Hematopoietic multipotent progenitor cell (in vitro differentiated cells): ENCODE measurements at places on chromosomes 2 and 18.

- no peak for DNase-seq
These were observed 72.6 kb downstream of the AOX1 start for GRCh38 chr2:200658278-200658864.

DNA sequence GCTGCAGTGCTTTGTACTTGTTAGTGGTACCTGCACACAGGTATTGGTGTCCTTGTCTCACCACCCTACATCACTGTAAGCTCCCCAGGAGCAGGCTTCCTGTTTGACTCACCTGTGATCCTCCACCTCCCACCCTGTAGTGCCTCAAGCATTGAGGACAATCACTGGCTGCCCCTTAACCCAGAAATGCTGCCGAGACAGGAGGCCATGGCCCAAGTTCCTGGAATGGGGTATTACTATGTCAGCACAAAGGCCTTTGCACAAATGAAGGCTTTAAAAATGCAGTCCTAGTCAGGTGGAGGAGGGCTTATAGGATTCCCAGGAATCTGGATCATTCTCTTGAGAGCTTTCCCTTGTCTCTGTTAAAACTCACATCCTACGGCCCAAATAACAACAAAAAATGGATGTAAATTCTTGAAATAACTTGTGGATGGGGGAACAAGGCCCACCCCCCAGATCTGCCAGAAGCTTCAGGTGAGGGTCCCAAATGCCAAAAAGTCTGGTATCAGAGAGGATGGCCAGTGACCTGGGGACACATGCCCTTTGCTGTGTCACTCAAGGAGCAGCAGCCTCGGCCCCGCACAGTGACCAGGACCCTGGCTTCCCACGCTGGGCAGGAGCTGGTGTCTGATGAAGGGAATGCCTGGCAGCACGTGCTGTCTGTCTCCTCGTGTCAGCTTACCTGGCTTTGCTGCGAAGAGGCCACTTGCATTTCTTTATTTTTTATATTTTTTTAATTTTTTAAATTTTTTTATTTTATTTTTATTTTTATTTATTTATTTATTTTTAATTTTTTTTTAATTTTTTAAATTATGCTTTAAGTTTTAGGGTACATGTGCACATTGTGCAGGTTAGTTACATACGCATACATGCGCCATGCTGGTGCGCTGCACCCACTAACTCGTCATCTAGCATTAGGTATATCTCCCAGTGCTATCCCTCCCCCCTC, 3.7 kb upstream of the IL37 start:
- DNase-seq: no peak

GRCh38 chr2:37774976-37775907, 103.8 kb upstream of the CDC42EP3 start:
- no peak for DNase-seq

DNA sequence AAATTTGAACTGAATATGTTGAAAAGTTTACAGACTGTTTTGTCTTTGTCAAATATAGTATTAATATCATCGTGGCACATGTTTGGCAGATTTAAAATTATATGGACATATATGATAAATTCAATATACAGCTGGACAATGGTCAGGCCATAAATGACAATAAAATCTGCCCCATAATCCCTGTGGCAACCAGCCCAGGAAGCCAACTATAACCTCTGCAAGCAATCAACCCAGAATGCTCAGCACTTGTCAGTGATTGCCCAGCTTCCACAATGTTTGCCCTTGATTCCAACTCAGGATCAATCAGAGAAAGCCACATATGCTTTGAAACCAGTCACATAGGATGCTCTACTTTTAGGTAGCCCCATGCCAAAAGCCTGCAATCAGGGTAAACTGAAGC, 671.9 kb downstream of the SUCLG1 start:
- no peak for DNase-seq

GRCh38 chr2:64311948-64312621, 141.9 kb upstream of the LGALSL start:
- no peak for DNase-seq

DNA sequence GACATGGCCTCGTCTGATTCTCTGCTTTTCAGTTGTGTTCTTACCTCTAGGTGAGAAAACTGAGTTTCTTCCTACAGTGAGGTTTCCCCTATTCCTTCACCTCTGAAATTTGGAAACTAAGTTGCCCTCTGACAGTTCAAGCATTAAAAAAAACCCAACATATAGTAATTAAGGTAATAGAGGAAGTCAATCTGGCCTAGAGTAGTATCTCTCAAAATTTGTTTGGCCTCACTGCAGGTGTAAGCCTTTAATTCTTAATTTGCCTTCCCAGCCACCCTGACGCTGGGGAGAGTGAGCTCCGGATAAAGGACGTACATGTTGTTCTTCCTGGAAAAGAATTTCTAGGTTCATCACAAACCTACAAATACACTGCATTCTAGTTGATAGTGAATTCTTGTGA, 1.4 kb downstream of the CAD start:
- no peak for DNase-seq

- no peak for DNase-seq
These were observed 228.1 kb downstream of the CTNNA2 start for GRCh38 chr2:79740879-79741443.

GRCh38 chr2:77013457-77013856, 508.7 kb downstream of the LRRTM4 start:
- no peak for DNase-seq

GRCh38 chr2:49029406-49029805, 124.9 kb downstream of the FSHR start:
- no peak for DNase-seq

DNA sequence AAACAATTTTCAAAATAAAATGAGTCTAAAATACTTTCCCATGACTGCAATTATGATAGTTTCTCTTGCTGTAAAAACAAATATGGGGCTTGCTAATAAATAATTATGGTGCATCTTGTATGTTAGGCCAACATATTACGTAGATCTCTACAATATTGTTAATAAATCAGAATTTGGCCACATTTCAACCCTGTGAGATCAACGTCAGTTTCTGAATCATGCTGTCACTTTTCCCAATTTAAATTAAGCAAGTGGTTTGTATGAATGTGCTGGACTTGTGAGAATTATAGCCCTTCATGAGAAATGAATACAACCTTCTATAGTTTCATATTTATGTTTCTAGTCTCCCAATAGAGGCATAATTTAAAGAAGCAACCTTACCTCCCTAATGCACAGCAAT, 808.9 kb downstream of the SUCLG1 start:
- DNase-seq: no peak

DNA sequence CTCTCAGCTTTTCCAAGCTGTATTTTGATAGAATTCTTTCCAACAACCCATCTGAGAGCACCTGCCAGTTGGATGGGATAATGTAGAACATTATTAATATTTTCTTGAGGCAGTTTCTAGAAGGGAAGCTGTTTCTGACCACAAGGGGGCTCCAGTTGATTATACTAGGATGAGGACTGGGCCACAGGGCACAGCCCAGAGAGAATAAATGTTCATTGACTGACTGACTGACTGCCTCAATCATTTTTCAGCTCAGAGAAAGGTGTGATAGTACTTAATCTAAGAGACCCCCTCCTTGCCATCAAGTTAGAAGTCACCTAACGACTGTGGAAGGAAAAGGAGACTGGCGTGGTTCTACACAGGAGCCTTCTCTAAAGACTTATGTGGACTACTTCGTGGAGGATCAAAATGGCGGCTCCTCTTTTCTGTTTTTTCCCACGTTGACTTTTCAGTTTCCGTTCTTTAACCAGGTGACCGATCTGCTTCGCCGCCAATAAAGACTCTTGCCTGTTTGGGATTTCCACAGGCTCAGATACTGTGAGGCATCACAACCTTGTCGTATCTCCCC, 31.9 kb upstream of the CREG2 start:
- peak; percentile 77 for DNase-seq

DNA sequence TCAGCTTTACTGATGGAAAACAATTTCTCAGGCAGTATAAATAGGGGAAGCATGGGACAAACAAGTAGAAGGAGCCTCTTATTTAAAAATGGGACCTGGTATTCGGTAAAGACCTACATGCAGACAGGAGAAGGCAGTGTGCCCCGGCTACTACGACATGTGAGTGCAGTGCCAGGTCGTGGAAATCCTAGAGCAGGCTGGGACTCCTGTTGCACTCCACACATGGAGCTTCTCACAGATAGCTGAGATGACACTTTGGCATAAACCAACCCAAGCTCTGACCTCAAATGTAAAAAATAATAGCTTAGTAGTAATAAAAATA, 885 bp upstream of the DSEL start:
- DNase-seq: no peak

- DNase-seq: no peak
These were observed 1399.9 kb upstream of the SLC39A10 start for GRCh38 chr2:194257095-194257494.

DNA sequence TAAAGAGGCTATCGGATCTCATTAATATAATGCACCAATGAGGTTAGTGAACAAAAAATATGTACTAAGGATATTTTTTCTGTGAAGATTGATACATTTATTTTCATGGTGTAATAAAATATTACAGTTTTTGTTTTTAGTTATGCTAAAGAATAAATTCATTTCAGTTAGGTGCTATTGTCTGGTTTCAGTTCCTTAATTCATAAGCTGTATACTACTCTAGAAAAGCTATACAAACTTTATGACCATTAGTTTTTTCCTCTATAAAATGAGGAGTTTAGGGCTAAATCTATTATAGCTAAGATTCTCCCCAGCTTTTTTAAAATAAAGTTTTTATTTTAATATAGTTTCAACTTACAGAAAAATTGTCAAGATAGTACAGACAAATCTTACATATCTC, 1311.7 kb upstream of the NXPH2 start:
- no peak for DNase-seq

- DNase-seq: no peak
These were observed 22.5 kb downstream of the LPIN1 start for GRCh38 chr2:11768946-11769345.

- no peak for DNase-seq
These were observed 50.4 kb downstream of the CCDC102B start for GRCh38 chr18:68848242-68848641.

- DNase-seq: no peak
These were observed 2.5 kb upstream of the HS6ST1 start for GRCh38 chr2:128320906-128321771.

DNA sequence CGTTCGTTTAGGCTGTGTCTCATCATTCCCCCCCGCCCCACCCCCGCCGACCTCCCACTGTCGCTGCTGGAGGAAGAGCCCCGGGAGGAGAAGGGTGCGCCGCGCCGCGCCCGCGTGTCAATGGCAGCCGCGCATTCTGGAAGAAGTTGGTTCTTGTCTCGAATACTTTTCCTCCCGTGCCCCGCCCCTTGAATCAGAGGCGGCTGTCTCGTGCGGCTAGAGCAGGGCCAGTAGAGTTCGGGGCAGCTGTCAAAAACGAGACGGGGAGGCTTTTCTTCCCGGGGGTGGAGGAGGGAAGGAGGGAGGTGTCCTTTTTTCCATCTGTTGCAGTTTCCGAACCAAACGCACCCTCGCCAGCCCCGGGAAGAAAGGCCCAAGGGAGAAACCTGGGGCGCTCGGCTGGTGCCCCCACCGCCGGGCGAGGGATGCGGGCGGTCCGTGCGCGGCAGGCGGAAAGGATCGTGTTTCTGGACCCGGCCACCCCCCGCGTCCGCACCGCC, 410 bp upstream of the TGIF1 start:
- DNase-seq: no peak

GRCh38 chr2:239313776-239314175, 87.0 kb downstream of the HDAC4 start:
- no peak for DNase-seq
